ENCODE measurements at places on chromosomes 2 and 18.

DNA sequence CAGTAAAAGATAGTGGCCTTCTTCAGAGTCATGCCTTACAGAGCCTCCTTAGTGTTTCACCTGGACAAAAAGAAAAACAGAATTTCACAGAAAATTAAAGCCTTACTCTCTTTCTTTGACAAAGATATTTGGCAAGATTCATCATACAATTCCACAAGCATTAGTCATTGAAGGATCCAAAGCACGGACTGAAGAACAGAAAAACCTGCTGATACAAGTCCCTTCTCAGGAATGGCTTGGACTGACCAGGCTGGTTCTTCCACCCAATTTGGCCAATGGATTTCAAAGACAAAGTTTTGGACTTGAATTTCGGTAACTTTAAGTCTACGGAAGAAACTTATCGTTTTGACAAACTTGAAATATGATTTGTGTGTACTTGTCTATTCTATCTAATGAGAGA, 39.1 kb upstream of the GALNT3 start:
- no peak for DNase-seq

GRCh38 chr2:25453199-25453905, 111.6 kb upstream of the DNMT3A start:
- no peak for DNase-seq

DNA sequence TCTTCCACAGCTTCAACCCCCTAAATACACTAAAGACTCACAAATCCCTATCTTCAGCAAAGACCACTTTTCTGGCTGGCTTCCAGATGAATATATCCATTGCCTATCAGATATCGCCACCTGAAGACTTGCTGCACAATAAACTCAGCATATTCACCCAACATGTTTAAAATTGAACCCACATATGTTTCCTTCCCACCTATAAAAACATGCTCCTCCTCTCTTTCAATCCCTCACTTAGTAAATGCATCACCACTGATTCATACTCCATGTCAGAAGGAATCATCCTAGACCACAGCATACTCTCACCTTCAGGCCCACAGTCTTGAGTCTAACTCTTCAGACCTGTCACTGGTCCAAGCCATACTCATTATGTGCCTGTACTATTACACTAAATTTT, 5.3 kb downstream of the SPC25 start:
- no peak for DNase-seq

DNA sequence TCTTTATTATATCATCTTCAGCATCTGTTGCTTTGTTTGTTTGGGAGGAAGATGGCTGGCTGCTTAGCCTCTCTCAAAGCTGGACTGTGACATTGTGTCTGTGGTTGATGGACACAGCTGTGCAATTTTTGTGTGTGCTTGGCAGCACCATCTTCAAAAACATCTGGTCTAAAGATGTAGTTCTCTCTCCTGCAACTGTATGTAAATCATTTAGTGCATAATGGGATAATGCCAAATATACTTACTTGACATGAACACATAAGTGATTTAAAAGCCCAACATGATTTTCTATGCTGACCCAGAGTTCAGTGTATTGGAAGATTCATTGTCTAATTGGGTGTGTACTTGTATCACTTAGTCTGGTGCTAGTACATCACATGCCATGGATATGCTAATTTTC, 112.2 kb downstream of the MAP4K4 start:
- DNase-seq = no peak

- DNase-seq = peak; percentile 9
These were observed 43.9 kb upstream of the RAPH1 start for GRCh38 chr2:203578759-203579643.

- DNase-seq = peak; percentile 10
These were observed 491 bp downstream of the ALK start for GRCh38 chr2:29920631-29921559.

DNA sequence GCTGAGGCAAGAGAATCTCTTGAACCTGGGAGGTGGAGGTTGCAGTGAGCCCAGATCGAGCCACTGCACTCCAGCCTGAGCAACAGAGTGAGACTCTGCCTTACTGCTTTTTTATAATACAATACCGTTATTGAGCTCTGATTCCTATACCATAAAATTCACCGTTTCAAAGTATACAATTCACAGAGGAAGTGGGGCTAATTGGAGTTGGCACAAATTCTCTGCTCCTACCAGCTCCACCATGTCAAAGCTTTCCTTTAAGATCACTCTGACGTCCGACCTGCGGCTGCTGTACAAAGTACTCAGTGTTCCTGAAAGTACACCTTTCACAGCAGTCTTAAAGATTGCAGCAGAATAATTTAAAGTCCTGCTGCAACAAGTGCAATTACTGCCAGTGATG, 29.6 kb upstream of the CYBRD1 start:
- DNase-seq = no peak

GRCh38 chr2:86290596-86291327, 46.7 kb downstream of the REEP1 start:
- DNase-seq = no peak

- peak; percentile 84 for DNase-seq
These were observed 35.5 kb upstream of the KIDINS220 start for GRCh38 chr2:8872821-8873432.

DNA sequence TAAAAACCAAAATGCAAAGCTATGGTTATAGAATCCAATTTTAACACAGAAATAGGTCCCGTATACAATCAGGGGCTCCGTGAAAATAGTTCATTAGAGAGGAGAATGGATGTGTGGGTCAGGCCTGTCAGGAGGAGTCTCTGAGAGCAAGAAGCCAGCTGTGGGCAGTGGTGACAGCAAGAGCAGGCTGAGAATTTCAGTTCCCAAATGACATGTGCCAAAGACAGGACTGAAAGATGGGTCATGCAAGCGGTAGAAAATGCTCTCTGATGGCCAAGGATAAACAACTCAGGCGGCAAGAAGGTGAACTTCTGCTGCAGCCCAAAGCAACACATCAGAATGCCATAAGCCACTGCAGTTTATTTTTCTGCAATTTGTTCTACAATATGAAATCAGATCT, 100.4 kb downstream of the CCDC141 start:
- DNase-seq = no peak

- no peak for DNase-seq
These were observed 52.6 kb downstream of the TACR1 start for GRCh38 chr2:75146606-75147332.

DNA sequence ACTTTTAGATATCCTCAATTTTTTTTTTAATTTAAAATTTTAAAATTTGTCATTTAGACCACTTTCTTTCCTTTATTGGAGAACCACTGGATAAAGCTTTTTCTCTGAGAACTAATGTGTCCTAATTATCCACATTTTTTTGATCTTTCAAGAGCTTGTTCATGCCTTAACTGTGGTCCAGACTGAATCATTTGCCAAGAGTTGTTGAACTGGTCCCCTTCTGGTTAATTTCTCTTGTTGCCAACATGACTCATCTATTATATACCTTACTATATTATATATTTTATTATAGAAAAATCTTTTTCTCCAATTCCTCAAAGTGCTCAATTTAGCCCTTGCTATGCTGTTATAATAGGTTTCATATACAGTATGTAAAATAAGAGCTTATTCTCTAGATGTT, 53.1 kb upstream of the TMEM87B start:
- no peak for DNase-seq

DNA sequence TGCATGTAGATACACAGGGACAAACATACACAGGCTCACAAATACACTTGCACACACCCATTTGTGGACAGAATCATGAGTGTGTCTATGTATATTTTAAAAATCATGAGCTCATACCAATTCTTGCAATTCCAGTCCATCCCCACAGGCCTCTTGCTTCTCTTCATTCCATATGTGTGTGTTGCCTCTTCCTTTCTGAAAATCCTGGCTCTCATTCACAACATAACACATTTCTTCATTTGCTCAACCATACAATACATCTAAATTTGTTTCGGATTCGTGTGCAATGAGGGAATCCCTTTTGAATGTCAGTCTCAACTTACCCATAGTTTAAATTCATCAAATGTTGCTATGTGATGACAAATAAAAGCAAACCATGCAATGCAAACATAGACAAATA, 51.4 kb downstream of the GNAL start:
- no peak for DNase-seq

DNA sequence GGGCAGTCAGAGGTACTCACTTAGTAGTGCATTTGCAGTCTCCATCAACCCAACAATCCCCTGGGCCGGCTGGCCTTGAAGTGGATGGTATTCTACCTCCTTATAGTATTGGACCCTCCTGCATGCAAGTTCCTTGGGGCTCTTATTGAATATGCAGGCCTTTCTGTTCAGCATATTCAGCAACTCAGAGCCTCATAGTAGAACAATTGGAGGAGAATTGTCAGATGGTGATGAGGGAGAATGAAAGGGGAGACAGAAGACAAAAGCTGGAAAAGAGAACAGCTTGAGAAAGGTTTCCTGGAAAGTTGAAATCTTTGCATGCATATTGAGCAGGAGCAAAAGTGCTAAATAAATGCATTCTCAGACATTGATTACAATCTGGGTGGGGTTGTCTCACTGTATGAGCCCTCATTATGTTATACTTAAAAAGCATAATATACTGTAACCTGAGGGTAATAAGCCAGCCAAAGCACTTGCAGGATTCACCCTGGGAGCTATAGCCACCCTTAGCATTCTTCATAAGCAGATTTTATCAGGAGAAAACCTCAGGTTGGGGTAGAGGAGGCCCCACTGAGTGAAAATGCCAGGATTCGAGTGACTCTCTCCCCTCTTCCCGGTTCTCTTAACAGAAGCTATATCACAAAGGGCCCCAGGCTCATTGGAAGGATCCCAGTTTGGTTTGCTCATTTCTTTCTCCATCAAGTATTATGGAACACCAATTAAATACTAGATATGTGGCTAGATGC, 178.1 kb downstream of the MSH2 start:
- no peak for DNase-seq

- DNase-seq = no peak
These were observed 26.6 kb upstream of the SLC14A2 start for GRCh38 chr18:45588376-45589355.

- DNase-seq = no peak
These were observed 140.5 kb upstream of the WDSUB1 start for GRCh38 chr2:159427048-159427447.

DNA sequence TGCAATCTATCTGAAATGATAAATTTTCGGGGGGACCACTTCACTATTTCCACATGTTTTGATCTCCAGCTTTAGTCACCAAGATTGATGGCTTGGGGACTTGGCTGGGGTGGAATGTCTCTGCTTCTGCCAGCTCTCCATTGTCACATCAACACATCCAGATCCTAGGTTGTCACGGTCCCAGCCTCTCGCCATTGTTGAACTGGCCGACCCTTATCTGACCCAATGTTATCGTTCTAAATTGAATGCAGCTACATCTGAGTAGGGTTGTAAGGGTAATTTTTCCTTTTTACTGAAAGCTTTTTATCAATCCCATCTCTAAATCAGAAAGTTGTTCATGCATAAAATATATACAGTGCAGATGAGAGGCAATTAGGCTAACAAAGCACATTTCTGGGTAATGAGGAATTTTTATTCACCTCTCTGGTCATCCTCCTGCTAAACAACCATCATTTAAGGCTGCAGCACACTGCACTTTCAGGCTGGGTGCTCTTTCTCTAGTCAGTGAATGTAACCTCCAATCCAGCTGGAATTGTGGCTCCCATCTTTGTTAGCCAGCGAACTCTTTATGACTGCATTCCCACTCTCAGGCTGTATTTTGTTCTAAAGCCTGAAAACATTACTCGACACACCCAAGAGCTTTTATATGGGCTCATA, 128.2 kb downstream of the COL4A4 start:
- no peak for DNase-seq

DNA sequence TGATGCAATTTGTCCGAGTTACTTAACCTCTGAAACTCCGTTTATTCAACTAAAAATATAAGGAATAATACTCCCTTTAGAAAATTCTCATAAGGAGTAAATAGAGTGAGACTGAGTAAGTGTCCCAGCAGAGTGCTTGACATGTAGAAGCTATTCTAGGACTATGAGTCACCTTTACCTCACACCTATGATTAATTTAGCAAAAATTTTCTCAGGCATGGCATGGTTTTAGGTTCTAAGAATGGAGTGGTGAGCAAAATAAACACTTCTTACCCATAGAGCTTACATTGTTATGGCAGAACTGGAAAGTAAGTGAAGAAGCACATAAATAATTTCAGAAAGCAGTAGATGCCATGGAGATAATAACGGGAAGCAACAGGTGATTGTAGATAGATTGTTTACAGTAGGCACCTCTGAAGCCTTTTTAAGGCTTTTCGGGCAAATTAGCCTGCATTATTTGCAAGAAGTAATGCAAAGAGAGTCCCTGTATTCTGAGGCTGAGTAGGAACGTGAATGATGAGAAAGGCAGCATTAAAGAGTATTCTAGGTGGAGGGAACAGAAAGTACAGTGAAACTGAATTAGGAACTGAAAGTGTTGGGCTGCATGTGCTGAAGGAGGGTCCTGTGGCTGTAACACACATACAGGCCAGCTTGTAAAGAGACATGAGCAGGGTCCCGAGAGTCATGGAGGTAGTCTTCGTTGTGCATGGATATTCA, 209.2 kb downstream of the ZNF407 start:
- DNase-seq = peak; percentile 57

DNA sequence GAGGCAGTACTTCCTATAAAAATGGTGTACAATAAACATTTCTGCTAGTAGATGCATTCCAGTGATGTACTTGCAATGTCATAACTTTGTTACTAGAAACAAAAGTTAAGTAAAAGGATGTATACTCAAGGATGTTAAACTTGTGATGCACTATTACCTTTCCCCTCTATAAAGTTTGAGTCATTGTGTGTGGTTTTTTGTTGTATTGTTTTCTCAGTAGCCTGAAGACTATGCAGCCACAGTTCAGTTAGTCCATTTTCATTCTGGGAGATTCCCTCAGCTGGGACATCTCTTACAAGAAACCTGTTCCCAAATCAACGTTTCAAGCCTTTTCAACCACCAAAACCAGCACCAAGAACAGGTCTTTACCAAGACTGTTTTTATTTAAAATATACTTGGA, 5.6 kb downstream of the ATP5MC3 start:
- DNase-seq = no peak

DNA sequence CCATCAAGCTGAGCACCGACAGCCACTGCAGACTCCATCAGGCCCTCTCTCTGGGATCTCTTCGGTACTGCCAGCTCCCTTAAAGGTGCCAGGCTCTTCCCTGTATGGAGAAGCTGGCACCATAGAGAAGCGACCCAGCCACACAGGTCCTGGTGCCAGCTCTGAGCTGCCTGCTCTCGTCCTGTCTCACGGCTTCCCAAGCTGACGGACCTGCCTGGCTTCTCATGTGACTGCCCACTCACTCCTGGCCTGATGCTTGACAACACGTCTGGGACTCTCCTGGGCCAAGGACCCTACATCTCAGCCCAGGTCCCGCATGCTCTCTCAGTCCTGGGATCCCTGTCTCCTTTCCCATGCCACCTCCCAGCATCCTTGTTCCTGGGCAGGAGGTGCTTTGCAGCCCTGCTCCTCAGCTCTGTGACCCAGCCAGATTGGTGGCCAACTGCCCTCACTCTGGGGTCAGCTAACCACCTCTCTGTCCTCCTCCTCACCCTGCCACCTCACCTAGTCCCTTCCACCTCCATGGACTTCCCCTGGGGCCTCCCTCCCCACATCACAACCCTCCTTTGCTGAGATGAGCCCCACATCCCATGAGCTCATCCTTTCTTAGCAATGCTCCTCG, 12.5 kb upstream of the ATOH8 start:
- DNase-seq = no peak

- no peak for DNase-seq
These were observed 10.1 kb downstream of the BAZ2B start for GRCh38 chr2:159606287-159606686.
